ENCODE measurements at places on chromosomes 3 and 15.

DNA sequence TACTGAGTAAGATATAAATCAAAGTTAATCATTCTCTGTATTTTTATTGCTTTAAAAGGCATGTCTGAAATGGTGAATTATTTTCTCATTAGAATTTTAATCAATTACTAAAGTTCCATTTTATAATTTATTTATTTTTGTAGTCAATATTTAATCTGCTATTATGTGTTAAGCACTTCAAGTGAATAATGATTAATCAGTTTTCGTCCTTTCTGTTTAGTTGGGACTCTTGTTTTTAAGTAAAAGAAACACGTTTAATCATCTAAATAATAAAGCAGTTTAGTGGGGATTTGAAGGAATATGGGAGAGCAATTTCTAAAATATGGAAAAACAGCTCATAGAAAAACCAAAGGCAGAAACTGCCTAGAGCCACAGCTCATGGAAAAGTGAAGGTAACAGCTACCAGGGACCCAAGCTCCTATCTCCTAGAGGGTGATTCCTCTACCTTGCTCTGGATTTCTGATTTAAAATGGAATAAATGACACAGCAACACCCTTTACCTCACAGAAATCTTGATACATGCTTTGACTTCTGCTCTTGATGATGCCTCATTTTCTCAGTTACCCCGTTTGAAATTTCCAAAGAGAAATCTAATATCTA lies 28.0 kb upstream of the SUCNR1 start:
- DNase-seq: no peak

GRCh38 chr15:38455092-38455491 lies 1.2 kb downstream of the FAM98B start:
- DNase-seq: no peak

DNA sequence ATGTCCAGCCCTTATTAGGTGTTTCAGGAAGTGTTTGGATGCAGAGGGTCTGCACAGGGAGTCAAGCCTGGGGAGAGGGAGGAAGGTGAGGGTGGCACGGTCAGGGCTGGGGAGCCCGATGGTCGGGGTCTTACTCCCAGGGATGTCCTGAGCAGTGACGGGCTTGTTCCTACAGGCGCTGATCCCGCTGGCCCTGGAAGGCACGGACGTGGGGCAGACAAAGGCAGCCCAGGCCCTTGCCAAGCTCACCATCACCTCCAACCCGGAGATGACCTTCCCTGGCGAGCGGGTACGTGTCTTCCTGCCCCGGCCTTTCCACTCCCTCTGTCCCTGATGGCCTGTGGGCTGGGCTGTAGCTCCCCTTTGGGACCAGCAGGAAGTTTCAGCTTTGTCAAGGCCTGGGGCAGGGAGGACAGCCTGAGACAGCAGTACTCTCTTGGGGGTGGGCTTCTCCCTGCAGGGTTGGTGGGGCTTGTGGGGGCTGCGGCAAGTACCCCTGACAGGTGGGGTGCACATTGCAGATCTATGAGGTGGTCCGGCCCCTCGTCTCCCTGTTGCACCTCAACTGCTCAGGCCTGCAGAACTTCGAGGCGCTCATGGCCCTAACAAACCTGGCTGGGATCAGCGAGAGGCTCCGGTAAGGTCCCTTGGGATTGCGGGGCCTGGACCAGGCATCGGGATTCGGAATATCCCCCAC lies 4.6 kb upstream of the RCCD1 start:
- DNase-seq: no peak

GRCh38 chr3:147132168-147132567 lies 274.2 kb downstream of the ZIC4 start:
- DNase-seq: no peak

GRCh38 chr3:64109438-64109837 lies 86.1 kb upstream of the PSMD6 start:
- DNase-seq: no peak

- DNase-seq: no peak
These were observed 132.9 kb upstream of the ZBTB20 start for GRCh38 chr3:115279939-115280338.

DNA sequence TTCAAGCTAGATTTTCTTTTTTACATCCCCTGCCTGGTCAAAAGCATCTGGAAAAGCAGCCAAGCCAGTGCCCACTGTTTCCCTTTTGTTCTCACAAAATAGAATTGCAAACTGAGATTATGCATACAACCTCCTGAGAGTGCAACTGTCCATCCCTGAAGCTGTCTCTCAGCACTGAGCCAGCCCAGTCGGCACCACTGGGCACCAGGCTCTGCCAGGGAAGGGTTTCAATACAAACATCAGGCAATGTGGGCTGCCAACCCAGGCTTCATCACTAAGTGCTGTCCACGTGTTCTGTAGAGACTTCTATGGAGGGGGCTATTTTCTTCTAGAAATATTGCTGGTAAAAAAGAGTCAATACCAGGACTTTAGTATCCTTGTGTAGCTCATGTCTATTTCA lies 356.3 kb upstream of the TBL1XR1 start:
- no peak for DNase-seq
